ENCODE measurements at places on chromosomes 16 and 17. TPM values are rescaled to one million over a fixed set of nuclear protein-coding genes. Genes with fewer than 3 reads are reported as not detected.
A peak's percentile ranks its signal among the peaks of the same experiment; 100 is the strongest.

GRCh38 chr17:72613806-72614292 lies 478.6 kb downstream of the SLC39A11 start:
- DNase-seq, result no peak

GRCh38 chr16:19382887-19383816 lies 34.5 kb upstream of the TMC5 start:
- DNase-seq, result no peak

- peak; percentile 62 for DNase-seq
Measured at GRCh38 chr17:66302761-66303626, 581 bp downstream of the PRKCA start.

The NEUROD2 gene
- total RNA-seq, result not detected

DNA sequence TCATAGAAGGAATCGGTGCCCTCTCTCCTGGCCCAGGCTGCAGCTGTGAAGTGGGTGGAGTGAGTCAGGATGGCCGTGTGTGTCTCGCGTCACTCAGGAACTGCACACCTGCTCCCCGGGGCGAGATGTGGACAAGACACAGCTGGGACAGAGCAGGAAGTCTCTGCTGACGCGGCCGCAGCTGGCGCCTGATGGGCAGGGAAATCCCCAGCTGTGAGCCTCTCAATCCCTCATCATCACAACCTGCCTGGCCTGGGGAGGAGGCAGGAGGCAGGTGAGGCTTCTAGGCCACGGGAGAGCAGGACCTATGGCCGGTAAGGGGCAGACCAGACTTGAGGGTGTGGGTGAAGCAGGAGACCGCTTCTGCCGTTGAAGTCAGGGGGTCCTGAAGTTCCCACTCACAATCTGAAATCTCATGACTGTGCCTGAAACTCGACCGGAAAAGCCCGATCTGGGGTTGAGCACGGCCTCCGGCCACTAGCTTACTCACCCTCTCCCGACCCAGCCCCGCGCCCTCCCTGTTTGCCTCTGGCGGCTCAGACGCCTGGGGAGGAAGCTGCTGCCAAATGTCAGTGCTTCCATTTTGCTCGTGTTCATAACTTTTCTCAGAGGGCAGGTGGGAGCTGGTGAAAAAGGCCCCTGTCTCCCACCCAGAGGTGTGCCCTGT lies 1.1 kb upstream of the TRPV3 start:
- DNase-seq, result peak; percentile 83

- DNase-seq, result no peak
Measured at GRCh38 chr17:67067571-67068482, 23.5 kb downstream of the CACNG1 start.

DNA sequence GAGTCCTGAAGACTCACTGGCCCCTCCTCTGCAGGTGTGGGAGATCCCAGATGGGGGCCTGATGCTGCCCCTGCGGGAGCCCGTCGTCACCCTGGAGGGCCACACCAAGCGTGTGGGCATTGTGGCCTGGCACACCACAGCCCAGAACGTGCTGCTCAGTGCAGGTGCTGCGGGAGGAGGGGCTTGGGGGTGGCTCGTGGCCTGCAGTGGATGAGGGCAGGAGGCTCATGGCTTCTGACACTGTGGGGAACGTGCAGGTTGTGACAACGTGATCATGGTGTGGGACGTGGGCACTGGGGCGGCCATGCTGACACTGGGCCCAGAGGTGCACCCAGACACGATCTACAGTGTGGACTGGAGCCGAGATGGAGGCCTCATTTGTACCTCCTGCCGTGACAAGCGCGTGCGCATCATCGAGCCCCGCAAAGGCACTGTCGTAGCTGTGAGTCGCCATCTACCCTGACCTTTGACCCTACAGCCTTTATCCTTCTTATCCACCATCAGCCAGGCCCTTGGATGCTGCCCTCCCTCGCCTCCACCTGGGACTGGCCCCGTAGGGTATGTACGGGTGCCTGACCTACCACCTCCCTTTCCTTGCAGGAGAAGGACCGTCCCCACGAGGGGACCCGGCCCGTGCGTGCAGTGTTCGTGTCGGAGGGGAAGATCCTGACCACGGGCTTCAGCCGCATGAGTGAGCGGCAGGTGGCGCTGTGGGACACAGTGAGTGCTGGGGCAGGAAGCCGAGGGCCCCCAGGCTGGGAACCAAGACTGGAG lies 3.6 kb downstream of the CORO1A start:
- DNase-seq, result peak; percentile 34

DNA sequence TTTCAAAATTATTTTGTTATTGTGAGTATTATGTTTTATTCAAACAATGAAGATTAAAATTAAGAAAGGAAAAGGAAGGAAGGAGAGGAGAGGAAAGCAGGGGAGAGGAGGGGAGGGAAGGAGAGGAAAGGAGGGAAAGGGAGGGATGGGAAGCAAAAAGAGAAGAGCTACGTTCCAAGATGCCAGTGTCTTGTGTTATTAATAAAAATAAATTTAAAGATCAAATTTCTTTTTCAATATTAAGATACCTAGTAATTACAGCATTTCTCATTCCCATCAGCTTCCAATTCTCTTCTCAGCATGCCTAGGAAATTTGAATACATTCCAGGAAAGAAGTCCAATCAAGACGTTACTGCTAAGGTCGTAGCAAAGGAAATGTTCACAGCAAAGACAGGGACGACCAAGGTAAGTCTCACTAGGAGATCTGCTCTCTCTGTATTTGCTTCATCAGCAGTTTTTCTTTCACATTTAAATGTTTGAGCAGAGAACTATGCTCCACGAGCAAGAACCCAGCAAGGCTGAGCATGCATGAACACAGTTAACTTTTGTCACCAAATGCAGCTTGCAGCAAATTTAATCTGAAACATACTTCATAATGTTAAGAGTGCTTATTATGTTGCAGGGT lies 63.3 kb upstream of the HLF start:
- DNase-seq, result no peak

- DNase-seq, result no peak
Measured at GRCh38 chr16:87286839-87287626, 30.2 kb downstream of the C16orf95 start.

The KRTAP16-1 gene
- not detected for total RNA-seq

DNA sequence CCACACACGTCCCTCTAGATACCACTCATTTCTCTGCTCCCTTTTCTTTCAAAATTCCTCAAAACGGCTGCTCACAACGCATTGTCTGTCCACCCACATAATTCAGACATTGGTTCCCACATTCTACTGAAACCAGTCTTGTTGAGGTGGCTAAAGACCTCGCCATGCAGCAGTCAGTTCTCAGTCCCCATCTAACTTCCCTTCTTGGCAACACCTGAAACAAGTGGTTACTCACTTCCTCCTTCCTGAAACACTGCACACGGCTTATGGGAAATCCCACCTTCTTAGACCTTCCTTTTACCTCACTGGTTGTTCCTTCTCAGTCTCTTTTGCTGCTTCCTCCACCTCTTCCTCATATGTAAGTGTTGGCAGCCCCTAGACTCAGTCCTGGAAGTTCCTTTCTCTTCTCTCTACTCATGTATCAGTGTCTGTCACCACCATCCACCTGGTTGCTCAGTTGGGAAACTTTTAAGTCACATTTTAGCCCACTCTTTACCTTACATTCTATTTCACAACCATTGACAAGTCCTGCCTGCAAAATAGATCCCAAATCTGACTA lies 277.1 kb downstream of the CEP112 start:
- DNase-seq, result no peak

DNA sequence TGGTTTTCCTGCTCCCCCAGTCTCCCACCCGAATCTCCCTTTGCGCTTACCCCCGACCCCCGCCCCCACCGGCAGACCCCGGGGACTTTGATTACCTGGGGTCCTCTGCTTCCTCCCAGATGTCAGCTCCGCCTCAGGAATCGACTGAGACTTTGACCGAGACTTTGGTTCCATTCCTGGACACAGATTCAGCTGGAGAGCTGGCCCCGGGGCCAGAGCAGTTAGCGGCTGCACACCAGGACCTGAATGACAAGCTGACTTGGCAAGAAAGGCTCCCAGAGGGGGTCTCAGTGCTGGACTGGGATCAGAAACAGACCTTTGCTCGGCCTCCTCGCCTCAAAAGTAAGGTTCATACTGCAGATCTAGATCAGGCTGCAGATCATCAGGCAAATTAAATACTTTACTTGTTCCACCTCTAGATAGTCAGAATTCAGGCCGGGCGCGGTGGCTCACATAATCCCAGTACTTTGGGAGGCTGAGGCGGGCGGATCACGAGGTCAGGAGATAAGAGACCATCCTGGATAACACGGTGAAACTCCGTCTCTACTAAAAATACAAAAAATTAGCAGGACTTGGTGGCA lies 60.3 kb upstream of the FBXO47 start:
- DNase-seq, result peak; percentile 65

The ZBTB4 gene
- total RNA-seq, result 22.9 TPM

The KRTAP2-2 gene
- total RNA-seq, result not detected

DNA sequence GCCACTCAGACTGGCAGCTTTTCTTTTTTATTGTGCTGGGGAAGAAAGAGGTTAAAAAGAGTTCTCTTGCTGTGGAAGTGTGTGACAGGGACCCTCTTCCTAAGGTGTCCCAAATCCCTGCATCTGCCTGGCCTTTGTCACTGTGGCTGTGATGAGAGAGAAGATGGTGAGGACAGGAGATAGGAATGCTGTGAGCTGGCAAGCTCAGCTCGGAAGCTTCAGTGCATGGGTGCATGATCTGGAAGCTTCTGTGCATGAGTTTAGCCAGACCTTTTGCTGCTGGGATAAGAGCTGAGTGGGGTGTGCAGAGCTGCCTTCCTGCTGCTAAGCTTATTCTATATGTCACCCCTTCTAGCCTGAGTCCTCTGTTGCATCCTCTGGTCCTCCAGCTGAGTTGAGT lies 103.3 kb upstream of the CACNG3 start:
- DNase-seq, result no peak

GRCh38 chr16:19294156-19294649 lies 8.7 kb downstream of the CLEC19A start:
- peak; percentile 26 for DNase-seq

The DRG2 gene
- 23.9 TPM for total RNA-seq

The KRT36 gene
- not detected for total RNA-seq
